ENCODE measurements at places on chromosomes 12 and 14.
A peak's percentile ranks its signal among the peaks of the same experiment; 100 is the strongest.

DNA sequence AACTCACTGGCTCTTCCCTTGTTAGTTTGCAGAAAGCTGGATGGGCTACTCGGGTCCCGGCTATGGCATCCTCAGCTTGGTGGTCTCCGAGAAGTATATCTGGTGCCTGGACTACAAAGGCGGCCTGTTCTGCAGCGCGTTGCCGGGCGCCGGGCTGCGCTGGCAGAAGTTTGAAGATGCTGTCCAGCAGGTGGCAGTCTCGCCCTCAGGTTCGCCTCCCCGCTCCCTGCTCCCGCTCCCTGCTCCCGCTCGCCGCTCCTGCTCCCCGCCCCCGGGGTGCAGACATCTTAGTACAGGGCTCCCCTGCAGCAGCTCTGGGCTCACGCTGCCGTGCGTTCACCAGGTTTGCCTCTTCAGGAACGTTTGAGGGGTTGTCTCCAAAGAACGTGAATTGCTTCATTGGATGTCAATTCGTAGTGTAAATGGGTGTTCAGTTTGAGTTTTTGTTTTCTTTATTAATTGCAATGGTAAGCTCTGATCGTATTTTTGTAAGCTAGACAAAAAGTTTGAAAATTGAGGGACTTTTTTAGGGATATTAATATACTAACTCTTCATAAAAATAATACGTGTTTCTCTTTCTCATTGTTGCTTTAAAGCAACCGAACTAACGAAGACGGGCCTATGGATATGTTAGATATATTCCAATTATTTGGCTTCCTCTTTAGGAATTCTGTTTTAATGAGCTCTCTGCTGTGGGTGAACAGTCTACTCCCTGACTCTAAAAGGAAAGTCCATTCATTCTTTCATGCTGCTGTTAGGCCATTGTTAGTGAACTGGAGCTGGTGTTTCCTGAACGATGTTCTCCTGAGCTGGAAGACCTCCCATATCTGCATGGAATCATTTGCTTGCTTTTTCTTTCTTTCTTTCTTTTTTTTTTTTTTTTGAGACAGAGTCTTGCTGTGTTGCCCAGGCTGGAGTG lies 71.3 kb downstream of the ANKRD9 start:
- peak; percentile 90 for DNase-seq

DNA sequence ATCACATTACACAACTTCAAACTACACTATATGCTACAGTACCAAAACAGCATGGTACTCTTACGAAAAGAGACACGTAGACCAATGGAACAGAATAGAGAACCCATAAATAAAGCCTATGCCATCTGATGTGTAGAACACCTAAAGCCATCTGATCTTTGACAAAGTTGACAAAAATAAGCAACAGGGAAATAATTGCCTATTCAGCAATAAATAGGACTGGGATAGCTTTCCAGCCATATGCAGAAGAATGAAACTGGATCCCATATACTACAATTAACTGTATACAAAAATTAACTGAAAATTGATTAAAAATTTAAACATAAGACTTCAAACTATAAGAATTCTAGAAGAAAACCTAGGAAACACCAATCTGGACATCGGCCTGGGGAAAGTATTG lies 120.7 kb downstream of the PTPRO start:
- DNase-seq, result no peak

- no peak for DNase-seq
Observed at GRCh38 chr14:41506552-41506951, 100.1 kb upstream of the LRFN5 start.

- DNase-seq, result no peak
Observed at GRCh38 chr12:13489246-13489645, 292.7 kb downstream of the EMP1 start.

DNA sequence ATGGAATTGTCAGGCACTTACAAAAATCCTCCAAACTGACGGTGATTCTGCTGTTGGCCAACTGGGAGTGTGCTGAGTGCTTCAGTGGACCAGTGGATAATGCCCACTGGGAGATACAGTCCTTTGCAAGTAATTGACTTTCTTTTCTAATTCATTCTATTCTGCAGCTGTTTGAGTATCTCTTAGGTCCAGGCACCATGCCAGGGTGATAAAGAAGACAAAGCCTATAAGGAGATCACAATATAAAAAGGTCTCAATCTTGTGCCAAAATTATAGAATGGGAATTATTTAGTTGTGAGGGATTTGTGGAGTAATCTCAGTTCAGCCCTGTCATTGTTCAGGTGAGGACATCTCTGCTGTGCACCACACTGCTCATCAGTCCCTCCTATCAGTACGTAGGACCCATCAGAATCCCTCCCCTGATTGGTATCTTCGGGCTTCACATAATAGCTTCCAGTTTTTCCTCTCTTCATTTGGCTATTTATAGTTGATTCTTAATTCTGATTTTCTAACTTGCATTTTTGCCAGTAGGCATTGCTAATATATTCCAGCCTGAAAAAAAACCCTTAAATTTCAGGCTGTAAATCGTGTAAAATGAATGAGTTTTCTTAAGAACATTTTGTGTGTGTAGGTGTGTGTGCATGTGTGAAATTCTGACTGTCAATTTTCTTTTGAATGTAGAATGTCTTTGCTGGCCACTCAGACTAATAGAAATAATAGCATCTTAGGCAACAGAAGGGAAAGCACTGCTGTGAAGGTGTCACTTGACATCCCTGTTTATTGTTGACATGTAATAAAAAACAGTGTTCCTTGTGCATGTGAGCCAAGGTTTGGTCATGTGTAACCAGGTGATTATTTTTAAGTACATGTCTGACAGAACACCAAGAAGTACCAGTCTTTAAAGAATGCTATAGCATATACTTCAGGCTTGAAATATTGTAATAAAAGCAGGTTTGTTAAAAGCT lies 457.6 kb upstream of the RGS6 start:
- no peak for DNase-seq

DNA sequence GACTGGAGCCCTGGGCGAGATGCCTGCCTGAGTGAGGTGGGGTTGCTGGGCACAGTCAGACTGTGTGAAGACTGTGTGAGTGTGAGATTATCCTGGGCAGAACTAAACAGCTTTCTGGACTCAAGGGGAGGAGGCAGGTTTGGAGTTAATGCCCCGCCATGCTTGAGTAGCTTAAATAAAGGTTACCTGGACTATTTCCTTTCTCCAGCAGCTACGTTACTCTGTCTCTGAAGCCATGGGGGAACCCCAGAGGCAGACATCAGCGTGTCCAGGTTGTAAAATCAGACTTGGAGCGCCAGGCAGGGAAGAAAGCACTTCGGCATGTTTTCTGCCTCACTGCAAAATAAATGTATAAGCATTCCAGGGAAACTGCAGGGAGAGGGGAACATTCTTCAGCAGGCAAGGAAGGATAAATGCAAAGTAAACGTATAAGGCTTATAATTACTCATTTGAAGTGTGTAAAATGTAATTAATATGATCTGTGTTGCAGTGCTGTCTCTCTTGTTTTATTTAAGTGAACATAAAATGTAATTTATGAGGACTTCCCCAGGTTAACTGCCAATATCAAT lies 129.7 kb downstream of the CHST11 start:
- no peak for DNase-seq

DNA sequence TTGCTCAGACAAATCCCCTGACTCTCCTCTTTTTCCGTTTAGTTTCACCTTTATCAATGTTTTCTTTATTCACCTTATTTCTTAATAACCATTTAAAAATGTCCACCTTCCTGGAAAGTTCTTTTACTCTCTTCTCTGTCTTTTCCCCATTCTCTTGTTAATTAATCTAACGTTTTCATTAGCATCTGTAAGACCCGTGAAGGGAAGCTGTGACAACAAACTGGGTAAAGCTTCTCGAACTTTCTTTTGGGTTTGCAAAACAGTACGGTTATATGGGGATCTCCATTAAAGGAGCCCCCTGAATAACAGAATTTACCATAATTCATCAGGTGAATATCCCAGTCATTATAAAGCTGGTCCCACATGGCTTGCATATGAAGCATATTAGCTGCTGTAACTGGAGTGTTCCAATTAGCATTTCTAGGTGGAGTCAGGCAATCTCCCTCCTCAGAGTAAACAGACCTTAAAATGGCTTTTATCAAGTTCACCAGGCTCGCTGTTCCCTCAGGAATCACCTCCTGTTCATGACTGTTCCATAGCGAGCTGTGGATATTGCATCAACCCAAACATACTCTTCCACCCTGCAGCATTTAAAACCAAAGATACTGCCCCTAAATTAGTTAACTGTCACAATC lies 42.4 kb downstream of the TMEM30B start:
- no peak for DNase-seq

GRCh38 chr12:131853832-131854797 lies 25.9 kb downstream of the MMP17 start:
- DNase-seq, result no peak

GRCh38 chr12:96698965-96699364 lies 208.1 kb upstream of the NEDD1 start:
- no peak for DNase-seq

DNA sequence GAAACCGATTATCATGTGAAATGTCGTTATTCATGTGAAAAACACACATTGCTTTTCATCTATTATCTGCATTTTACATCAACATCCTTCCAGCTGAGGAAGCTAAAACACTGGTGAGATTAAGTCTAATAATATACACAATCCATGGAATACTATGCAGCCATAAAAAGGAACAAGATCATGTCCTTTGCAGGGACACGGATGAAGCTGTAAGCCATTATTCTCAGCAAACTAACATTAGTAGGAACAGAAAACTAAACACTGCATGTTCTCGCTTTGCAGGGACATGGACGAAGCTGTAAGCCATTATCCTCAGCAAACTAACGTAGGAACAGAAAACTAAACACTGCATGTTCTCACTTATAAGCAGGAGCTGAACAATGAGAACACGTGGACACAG lies 18.3 kb downstream of the KICS2 start:
- no peak for DNase-seq
